Fibroblast of lung (primary cell): ENCODE measurements at places on chromosomes 6 and 20. TPM values are rescaled to one million over a fixed set of nuclear protein-coding genes. Genes with fewer than 3 reads are reported as not detected.

Gene PACSIN1
- under 0.01 TPM in 1 of 2 replicates, not detected in the other for total RNA-seq

Gene VSTM2L
- total RNA-seq, result 1.5 and 1.7 TPM in 2 replicates

Gene OGFRL1
- 14.0 and 23.6 TPM in 2 replicates for total RNA-seq

Gene WDR27
- 13.1 and 23.3 TPM in 2 replicates for total RNA-seq

Gene RCAN2
- 5.6 and 11.7 TPM in 2 replicates for total RNA-seq

DNA sequence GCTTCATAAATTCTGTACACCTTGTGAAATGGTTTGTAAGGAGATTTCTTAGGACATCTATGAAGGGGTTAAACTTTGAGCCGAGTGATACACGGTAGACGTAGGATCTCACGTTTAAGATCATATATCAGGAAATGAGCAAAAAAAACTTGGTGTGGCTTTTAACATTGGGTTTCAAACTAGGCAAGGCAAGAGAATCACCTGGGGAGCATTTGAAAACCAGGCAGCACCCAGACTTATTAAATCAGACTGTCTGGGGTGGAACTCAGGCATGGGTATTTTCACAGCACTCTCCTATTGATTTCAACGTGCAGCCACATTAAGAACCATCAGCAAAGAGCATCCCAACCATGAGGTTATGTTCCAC is 26.4 kb downstream of the LY86 start:
- no peak overlapping the region for H3K27ac ChIP-seq
- DNase-seq, result no peak
- no peaks in the 10 kb centered on the region for H3K4me1 ChIP-seq
- no peaks in the 10 kb centered on the region for H3K36me3 ChIP-seq

DNA sequence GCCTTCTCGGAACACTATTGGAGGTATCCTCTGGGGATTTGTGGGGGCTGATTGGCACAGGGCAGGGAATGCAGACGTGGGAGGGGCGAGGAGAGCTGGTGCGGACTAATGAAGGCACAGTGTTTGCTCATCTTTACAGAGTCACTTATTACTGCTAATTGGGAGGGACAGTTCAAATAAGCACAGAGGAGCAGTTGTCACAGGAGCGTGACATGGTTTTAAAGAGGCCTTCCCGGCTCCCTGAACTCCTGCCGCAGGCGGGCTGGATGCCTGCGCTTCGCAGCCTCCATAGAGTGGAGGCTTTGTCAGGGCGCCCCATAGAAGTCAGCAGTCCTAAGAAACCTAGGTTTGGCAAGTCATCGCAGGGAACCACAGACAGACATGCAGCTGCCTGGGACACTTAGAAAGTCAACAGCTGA is 149.6 kb downstream of the LINC00237 start:
- H3K27ac ChIP-seq, result no peak overlapping the region
- DNase-seq, result no peak
- H3K36me3 ChIP-seq, result no peaks in the 10 kb centered on the region
- no peak overlapping the region for H3K4me3 ChIP-seq
- H3K4me1 ChIP-seq, result no peaks in the 10 kb centered on the region

- H3K27ac ChIP-seq, result no peak overlapping the region
- H3K27me3 ChIP-seq, result no peaks in the 10 kb centered on the region
- peaks cover 15% of the 10 kb centered on the region for H3K4me1 ChIP-seq
- H3K4me3 ChIP-seq, result no peak overlapping the region
- DNase-seq, result no peak
- no peaks in the 10 kb centered on the region for H3K36me3 ChIP-seq
Measured at GRCh38 chr6:142821860-142822259, 123.1 kb downstream of the HIVEP2 start.

GRCh38 chr6:148800536-148800935 is 53.7 kb downstream of the UST start:
- no peak overlapping the region for H3K27ac ChIP-seq
- H3K27me3 ChIP-seq, result no peaks in the 10 kb centered on the region
- DNase-seq, result peak; percentile 39
- peaks cover 4% of the 10 kb centered on the region for H3K4me1 ChIP-seq
